Lung (tissue), 17 donors: ENCODE measurements at places on chromosomes 6 and 20. TPM values are rescaled to one million over a fixed set of nuclear protein-coding genes. Genes with fewer than 3 reads are reported as not detected.

- DNase-seq: no peak
- no peak overlapping the region for H3K4me3 ChIP-seq
- peaks cover 4% of the 10 kb centered on the region for H3K36me3 ChIP-seq
- no peak overlapping the region for H3K27ac ChIP-seq
Observed at GRCh38 chr20:32368925-32369324, 10.8 kb downstream of the ASXL1 start.

Gene TAGAP
- 8.9 TPM for total RNA-seq

Gene MYBL2
- total RNA-seq: 4.7 TPM

Gene APOBEC2
- total RNA-seq: 0.51 TPM

Gene RPP21
- 37.6 TPM for total RNA-seq

Gene MATN4
- total RNA-seq: 0.49 TPM

DNA sequence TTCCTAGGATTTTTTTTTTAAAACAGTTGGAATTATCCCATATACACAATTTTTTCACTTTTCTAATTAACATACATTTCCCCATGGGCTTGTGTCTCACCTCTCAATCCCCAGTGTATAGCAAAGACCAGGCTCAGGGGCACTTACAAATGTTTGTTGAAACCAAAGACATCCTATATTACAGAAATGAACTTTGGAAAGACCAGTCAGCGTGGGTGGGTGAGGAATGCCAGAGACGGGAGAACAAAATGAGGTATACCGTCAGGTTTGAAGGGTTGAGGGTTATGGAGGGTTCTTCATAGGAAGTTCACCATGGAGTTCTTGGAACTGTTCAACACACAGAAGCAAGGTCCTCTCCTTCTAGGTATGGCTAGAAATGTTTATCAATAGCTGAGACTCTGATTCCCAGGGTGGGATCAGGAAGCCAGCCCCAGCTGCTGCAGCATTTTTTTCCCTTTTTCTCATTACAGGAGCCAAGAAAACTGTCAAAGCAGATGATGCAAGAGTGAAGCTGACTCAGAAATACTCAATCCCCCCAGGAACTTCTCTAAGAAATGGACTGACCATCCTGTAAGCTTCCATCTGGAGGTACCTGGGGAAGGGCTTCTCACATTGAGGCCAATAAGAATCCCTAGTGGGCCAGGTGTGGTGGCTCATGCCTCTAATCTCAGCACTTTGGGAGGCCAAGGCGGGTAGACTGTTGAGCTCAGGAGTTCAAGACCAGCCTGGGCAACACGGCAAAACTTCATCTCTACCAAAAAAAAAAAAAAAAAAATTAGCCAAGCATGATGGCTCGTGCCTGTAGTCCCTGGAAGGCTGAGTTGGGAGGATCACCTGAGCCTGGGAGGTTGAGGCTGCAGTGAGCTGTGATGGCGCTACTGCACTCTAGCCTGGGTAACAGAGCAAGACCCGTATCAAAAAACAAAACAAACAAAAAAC lies 15.9 kb upstream of the TBC1D20 start:
- no peak overlapping the region for H3K4me3 ChIP-seq
- H3K4me1 ChIP-seq: no peaks in the 10 kb centered on the region
- DNase-seq: no peak
- H3K27ac ChIP-seq: no peak overlapping the region
- no peaks in the 10 kb centered on the region for H3K27me3 ChIP-seq

DNA sequence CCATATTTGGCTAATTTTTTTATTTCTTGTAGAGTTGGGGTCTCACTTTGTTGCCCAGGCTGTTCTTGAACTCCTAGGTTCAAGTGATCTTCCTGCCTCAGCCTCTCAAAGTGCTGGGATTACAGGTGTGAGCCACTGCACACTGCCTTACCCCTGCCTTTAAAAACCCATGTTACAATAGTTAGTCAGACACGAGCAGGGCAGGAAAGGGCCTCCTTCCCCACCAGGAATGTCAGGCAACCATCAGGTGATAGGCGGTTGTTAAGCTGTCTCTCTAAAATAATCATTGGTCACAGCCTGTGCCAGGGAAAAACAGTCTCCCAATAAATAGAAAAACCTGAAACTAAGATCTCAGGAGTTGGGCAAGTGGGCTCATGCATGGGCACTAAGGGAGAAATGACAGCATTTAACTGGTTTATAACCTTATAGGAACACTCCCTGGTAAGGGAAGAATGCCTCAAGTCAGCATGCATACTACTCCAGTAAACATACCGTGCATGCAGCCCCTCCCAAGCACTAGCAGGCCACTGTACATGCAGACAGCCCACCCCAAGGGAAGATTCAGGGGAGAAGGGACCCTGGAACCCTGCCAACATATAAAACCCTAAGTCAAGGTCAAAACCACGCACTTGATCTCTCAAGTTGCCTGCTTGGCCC lies 8.4 kb downstream of the OR2H2 start:
- H3K27me3 ChIP-seq: no peaks in the 10 kb centered on the region
- peaks cover 2% of the 10 kb centered on the region for H3K4me1 ChIP-seq
- no peak for DNase-seq
- no peak overlapping the region for H3K4me3 ChIP-seq
- H3K36me3 ChIP-seq: no peaks in the 10 kb centered on the region

Gene CASS4
- 19.7 TPM for total RNA-seq

Gene KCNK5
- 20.5 TPM for total RNA-seq

DNA sequence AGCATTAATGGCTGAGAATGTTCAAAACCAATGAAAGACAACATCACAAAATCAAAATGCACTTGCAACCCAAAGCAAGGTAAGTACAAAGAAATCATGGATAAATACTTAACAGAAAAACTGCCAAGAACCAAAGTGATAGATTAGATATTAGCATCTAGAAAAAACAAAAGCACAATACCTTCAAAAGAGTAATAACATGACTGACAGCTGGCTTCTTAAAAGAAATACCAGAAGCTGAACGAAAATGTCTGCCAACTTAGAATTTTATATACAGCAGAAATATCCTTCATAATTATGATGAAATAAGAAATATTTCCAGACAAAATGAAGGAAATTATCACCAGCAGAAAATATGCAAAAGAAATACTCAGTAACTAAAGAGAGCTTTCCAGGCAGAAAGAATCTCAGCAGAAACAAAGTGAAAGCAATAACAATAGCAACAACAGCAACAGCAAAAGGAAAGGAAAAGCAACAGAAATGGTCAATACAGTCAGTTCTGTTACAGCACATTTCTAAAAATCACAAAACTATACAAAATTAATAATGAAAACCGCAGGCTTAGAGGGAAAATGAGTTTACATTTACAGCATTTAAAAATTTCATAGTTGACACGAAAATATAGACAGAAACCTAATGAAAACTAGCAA lies 121.5 kb upstream of the MAN1A1 start:
- H3K36me3 ChIP-seq: no peaks in the 10 kb centered on the region
- no peak overlapping the region for H3K27ac ChIP-seq
- no peaks in the 10 kb centered on the region for H3K27me3 ChIP-seq
- H3K4me3 ChIP-seq: no peak overlapping the region
- H3K4me1 ChIP-seq: peaks cover 3% of the 10 kb centered on the region

Gene SOX4
- total RNA-seq: 29.6 TPM
